Heart left ventricle (tissue), 16 donors: ENCODE measurements at places on chromosomes 3 and 15. TPM values are rescaled to one million over a fixed set of nuclear protein-coding genes. Genes with fewer than 3 reads are reported as not detected.

DNA sequence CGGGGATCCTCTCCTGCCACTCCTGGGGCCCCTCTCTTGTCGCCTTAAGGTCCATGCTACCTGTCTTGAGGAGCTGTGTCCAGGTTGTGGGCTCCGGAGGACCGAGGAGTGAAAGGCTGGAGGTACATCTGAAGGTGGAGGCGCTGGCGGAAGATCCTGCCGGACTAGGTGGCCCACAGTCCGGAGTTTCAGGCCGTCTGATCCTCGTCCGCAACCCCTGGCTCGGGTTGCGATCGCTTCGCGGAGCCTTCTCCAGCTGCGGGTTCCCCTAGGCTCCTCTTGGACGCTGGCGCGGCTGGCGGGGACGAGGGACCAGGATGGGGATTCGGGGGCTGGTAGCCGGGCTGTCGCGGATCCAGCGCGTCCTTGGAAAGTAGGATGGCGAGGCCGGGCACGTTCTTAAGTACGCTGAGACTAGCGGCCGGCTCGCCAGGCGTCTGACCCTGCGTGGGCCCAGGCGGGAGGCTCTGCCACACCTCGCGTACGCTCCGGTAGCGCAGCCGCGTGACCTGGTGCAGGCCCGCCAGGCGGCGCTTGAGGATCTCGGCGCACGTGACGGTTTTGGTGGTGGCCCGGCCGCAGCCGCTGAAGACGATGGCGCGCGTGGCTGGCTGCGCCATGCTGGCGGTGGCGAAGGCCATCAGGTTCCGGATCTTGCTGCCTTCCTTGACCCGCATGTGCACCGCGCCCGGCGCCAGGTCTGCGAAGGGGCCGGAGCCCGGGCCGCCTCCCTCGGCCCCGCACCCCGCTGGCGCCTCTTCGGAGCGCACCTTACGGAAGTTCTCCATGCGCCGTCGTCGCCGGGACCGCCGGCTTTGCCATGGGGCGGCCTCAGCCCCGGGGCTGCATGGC, 550 bp downstream of the RPP25 start:
- H3K27me3 ChIP-seq = no peaks in the 10 kb centered on the region
- DNase-seq = peak; percentile 88
- H3K4me3 ChIP-seq = peak overlapping the region; percentile 73
- no peaks in the 10 kb centered on the region for H3K36me3 ChIP-seq

DNA sequence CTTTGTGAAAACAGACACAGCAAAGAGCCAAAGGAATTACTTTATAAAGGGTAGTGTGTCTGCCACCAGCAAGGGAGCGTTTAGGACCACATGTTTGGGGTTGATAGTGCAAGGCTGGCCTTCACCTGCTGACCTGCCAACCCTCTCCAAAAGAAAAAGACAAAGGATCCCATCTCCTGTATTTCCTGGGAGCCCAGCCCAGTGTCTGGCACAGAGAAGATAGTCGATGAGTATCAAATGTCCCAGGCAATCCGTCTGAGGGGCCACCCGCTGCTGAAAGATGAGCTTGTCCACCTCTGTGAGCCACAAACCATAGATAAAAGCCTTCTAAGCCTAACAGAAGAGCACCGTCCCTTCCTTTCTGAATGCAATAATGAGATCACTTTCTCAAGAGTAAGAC, 154.8 kb upstream of the CTNNB1 start:
- H3K27me3 ChIP-seq = no peaks in the 10 kb centered on the region
- H3K27ac ChIP-seq = no peak overlapping the region
- no peaks in the 10 kb centered on the region for H3K4me1 ChIP-seq
- no peaks in the 10 kb centered on the region for H3K36me3 ChIP-seq
- no peak overlapping the region for H3K4me3 ChIP-seq

- no peak overlapping the region for H3K27ac ChIP-seq
- DNase-seq = no peak
Measured at GRCh38 chr3:129366312-129366831, 62.1 kb downstream of the EFCAB12 start.

- peaks cover 27% of the 10 kb centered on the region for H3K4me1 ChIP-seq
- H3K27me3 ChIP-seq = no peaks in the 10 kb centered on the region
- no peak overlapping the region for H3K4me3 ChIP-seq
- DNase-seq = no peak
Measured at GRCh38 chr3:81744366-81744765, 17.1 kb downstream of the GBE1 start.

Gene TFRC
- 121 TPM for total RNA-seq
